Naive thymus-derived CD8-positive, alpha-beta T cell (primary cell): ENCODE measurements at places on chromosomes 4 and X.

GRCh38 chrX:19195243-19195610 is 73.0 kb upstream of the ADGRG2 start:
- no peak for DNase-seq

DNA sequence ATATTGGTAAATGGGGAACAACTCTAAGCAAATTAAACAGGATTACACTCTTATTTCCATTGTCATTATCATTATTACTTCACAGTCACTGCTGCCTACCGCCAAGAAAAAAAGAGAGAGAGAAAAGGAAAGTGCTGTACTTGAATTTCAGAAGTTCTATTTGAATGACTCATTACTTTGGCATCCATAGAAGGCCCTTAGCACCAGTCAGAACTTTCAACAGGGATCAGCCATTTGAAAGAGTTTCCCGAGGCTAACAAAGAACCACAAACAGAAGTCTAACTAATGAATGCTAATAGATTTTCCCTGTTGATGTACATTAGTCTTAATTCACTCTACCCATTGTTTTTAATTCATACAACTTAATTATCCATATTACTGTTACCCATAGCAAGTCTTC is 116.3 kb downstream of the SHROOM4 start:
- DNase-seq, result no peak

GRCh38 chrX:72130762-72131250 is 909 bp downstream of the RTL5 start:
- no peak for DNase-seq

DNA sequence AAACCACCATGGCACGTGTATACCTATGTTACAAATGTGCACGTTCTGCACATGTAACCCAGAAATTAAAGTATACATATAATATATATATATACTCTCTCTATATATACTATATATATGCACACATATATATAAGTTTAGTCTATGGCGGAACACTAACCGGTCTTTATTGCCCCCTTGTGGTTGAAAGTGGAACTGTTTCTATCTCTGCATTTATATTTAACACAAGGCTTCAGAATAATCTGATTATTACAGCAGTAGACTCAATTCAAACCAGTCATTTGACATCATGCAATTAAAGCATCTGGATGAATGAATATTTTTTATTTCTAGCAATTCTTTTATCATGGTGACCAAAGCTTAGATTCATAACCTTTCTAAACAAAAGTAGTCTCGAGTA is 14.6 kb downstream of the RAB9B start:
- peak; percentile 5 for DNase-seq

GRCh38 chrX:120244735-120245498 is 5.7 kb upstream of the ZBTB33 start:
- peak; percentile 16 for DNase-seq

- DNase-seq, result no peak
Observed at GRCh38 chr4:90160044-90160443, 32.9 kb downstream of the CCSER1 start.

DNA sequence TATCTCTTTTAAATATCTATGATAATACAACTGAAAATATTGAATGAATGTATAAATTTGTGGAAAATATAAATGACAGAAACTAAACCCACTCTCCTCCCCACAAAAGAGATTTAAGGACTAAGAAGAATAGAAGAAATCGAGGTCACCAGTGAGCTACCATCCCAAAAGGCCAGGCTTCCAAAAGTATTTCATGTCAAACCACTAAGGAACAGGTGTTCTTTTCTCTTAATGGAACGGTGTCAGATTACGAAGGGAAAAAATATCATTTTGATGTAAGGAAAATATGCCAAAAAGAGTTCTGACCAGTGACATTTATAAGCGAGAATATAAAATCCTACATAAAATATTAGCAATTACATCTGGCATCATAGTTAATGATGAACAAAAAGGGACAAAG is 13.6 kb upstream of the TCEAL4 start:
- no peak for DNase-seq

GRCh38 chr4:41692717-41693345 is 55.7 kb downstream of the PHOX2B start:
- DNase-seq, result no peak

DNA sequence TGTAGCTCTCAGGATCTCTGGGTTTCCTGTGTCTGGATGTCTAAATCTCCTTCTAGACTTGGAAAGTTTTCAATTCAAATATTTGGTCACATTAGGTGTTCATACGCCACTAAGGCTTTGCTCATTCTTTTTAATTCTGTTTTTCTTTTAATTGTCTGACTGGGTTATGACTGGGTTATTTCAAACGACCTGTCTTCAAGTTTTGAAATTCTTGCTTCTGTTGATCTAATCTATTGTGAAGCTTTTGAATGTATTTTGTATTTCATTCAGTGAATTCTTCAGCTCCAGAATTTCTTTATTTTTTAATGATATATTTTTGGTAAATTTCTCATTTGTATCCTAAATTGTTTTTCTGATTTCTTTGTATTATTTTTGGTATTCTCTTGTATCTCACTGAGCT is 81.0 kb upstream of the PCDH10 start:
- DNase-seq, result no peak

GRCh38 chrX:108699368-108699767 is 37.0 kb downstream of the IRS4 start:
- DNase-seq, result no peak

DNA sequence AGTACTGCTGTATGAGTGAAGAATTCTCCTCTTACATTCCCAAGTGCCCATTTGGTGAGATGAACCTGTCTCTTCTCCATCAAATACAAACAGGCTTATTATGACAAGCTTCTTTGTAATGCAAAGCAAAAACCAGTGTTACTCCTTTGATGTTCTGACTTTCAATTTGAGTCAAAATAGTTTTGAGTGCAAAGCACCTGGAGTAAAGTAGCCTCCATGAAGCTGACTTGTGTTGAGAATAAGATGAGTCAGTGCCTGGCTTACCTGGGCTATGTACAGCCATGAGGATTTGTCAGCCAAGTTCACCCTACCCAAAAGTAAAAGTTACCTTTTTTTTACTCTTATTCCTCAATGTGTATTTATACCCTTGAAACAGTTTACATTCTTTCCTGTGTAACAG is 132.5 kb upstream of the FMR1 start:
- no peak for DNase-seq

DNA sequence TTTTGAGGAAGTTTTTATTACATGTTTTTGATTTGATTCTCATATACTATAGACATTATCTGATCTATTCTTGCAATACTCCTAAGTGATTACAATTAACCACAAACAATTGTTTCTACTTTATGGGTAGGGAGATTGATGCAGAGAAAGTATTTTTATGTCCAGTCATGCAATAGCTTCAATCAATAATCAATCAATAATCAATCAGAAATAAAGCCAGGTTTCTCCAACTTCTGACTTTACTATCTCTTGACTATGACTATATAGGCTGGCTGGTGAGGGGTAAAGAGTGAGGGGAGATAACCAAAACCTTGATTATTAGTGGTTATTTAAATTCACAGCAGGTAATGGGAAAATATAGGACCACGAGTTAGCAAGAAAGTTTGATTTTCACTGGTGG is 85.9 kb downstream of the HPGD start:
- no peak for DNase-seq

DNA sequence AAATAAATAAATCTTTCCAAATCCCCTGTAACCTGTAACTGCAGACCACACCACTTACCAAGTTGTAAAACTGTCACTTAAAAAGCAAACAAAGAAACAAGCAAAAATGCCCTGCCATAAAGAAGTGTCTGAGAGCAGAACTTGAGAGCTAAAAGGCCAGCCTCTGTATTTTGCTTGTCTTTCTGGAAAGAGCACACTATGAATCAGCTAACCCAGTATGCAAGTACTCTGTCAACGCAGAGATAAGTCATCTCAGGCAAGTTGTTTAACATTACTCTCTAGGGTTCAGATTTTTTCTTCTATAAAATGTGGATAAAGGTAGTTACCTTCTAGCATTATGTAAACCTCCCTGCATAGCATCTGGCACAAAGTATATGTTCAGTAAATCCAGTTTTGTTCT is 134.8 kb downstream of the HS3ST1 start:
- no peak for DNase-seq

- peak; percentile 82 for DNase-seq
Observed at GRCh38 chrX:103687073-103687695, 685 bp upstream of the MORF4L2 start.

DNA sequence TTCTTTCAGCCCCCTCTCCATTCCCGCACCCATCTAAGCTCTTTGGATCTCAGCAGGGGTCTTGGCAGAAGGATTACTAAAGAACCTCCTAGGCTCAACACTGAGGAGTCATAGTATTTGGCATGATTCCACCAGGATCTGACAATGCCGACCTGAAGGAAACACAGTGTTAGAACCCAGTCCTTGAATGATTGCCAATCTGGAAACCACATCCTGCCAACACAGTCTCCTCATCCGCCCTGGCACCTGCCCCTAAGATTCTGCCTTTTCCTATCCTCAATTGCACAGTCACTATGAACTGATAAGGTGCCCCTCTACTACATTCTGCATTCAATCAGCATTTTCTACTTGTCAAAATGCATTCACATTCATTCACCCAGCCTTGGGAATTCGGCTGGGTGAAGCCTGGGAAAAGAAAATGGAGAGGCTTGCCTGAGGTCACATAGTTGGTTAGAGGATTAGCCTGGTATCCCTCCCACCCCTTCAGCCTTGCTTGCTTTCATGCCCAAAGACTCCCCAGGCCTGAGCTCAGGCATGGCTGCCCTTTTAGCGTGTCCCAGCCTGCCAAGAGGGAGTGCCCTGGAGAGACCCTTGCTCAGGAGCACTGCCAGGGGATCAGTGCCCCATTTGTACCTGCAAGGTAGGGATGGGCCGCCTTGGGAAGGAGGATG is 2.2 kb upstream of the CLDN2 start:
- DNase-seq, result no peak
